ENCODE measurements at places on chromosomes 1 and 21. TPM values are rescaled to one million over a fixed set of nuclear protein-coding genes. Genes with fewer than 3 reads are reported as not detected.

- peaks cover 58% of the 10 kb centered on the region for H3K27me3 ChIP-seq
- no peak overlapping the region for H3K27ac ChIP-seq
- H3K36me3 ChIP-seq: no peaks in the 10 kb centered on the region
- DNase-seq: peak; percentile 75
Observed at GRCh38 chr1:204207136-204207616, 6.6 kb downstream of the GOLT1A start.

DNA sequence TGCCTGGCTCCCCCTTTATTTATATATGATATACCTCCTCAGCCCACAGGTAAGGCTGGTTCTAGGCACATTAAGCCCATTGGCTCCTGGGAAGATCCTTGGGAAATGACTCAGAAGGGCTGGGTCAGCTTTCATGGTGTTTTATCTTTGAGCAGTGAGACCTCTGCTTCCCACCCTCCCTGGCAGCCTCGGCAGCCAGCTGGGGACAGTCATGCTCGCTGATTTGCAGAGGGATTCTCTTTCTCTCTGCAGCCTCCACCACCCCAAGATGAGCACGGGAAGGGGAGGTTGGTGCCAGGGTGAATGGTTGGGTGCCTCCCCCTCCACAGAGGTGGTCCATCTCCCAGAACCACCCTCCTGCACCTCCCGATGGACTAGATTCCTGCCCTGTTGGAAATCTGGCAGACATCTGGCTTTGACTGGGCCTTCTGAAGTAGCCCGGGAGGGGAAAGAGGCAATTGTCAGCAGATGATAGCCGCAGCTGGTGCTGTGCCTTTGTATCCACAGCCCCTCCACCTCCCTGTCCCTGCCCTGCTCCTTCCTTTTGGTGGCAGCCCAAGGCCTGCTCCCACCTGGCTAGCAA is 24.6 kb downstream of the IER5 start:
- H3K27me3 ChIP-seq: peaks cover 40% of the 10 kb centered on the region
- peaks cover 9% of the 10 kb centered on the region for H3K4me1 ChIP-seq
- H3K27ac ChIP-seq: no peak overlapping the region
- DNase-seq: no peak
- no peaks in the 10 kb centered on the region for H3K36me3 ChIP-seq

DNA sequence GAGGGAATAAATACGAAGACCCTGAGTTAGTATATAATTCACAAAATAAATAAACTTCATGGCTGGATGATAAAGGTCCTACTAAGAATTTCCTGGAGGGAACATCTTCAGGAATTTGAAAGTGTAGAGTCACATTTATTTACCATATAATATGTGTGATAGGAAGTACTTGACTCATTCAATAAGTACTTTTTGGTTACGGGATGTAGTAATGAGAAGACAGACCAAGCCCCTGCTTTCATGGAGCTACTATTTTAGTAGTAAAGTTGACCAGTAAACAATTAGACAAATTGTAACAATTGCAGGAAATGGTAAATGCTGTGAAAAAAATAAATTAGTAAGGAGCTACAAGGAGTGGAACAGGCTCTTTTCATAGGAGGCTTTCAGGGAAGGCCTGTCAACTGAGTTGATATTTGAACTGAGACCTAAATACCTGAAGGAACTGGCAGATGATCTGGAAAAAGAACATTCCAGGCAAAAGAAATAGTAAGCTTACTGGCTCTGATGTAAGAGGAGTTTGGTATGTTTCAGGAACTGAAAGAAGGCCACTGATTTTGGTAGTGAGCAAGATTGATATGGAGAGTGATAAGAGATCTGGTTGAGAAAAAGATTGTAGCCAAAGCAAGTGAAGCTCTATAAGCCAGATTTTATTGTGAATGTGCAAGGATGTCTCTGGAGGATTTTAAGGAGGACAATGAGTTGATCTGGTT is 36.2 kb downstream of the CAMSAP2 start:
- peaks cover 8% of the 10 kb centered on the region for H3K27me3 ChIP-seq
- peaks cover 8% of the 10 kb centered on the region for H3K4me1 ChIP-seq
- no peak overlapping the region for H3K4me3 ChIP-seq
- peaks cover under 1% of the 10 kb centered on the region for H3K36me3 ChIP-seq
- no peak for DNase-seq

- H3K4me3 ChIP-seq: no peak overlapping the region
- no peaks in the 10 kb centered on the region for H3K36me3 ChIP-seq
- H3K27ac ChIP-seq: no peak overlapping the region
- no peaks in the 10 kb centered on the region for H3K27me3 ChIP-seq
Observed at GRCh38 chr1:15020943-15021745, 132.4 kb upstream of the TMEM51 start.

DNA sequence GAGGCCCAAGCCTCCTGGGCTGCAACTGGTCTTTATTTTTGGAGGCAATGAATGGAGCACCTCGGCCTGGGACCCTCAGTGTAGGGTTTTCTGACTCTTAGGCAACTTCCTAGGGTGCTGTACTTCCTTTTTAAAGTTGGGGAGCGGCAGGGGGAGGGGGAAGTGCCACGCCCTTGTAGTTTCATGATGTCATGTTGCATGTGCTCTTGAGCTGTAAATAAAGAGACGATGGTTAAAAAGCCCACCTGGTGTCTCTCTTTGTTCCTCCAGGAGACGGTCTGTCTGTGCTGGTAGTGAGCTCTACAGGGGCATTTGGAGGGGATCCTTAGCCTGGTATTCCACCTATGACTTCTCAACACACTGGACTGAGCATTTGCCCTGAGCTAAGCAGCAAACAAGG is 10.3 kb upstream of the AGTRAP start:
- H3K27me3 ChIP-seq: peaks cover 3% of the 10 kb centered on the region
- no peak overlapping the region for H3K4me3 ChIP-seq
- no peak for DNase-seq
- peaks cover 31% of the 10 kb centered on the region for H3K4me1 ChIP-seq
- no peaks in the 10 kb centered on the region for H3K36me3 ChIP-seq

- H3K4me3 ChIP-seq: no peak overlapping the region
- no peak overlapping the region for H3K27ac ChIP-seq
- no peaks in the 10 kb centered on the region for H3K27me3 ChIP-seq
Observed at GRCh38 chr1:92094090-92094489, 13.9 kb downstream of the BTBD8 start.

- peaks cover 3% of the 10 kb centered on the region for H3K27me3 ChIP-seq
- no peaks in the 10 kb centered on the region for H3K4me1 ChIP-seq
- H3K4me3 ChIP-seq: no peak overlapping the region
- H3K27ac ChIP-seq: no peak overlapping the region
Observed at GRCh38 chr1:14811573-14811972, 213.1 kb downstream of the KAZN start.

DNA sequence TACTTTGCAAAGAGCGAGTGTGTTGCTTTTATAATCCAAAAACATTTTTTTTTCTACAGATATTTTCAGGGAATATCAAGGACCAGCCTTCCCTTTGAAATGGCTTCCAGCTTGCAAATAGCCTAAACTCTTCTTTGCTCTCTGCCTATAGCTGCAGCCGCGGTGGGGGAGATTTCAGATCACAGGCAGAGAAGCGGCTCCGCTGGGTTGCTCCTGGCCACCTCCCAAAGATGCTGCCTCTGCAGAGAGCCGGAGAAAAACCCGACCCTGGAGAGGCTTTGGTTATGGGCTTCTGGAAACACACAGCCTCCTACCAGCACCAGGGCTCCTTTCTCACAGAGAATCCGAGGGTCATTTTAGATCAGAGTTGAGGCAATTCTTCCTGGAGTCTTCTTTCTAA is 18.6 kb upstream of the PAX7 start:
- H3K4me1 ChIP-seq: no peaks in the 10 kb centered on the region
- no peaks in the 10 kb centered on the region for H3K36me3 ChIP-seq
- H3K4me3 ChIP-seq: no peak overlapping the region
- DNase-seq: no peak
- H3K27ac ChIP-seq: no peak overlapping the region

DNA sequence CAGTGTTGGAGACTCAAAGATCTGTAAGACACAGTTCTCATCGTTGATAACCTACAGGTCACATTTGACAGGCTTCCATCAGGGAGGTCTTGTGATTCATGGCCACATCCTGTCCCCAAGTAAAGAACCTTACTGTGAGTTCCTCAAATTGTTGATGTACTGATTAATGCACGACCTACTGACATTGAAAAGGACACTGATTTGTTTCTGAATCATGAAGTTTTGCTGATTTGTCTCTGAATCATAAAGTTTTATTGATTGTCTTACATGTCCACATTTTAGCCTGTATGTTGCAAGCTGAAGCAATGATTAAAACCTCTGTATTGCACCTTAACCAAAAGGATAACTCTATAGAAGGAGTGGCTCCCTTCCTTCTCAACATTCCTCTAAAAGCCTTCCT is 476.3 kb upstream of the RUNX1 start:
- H3K4me3 ChIP-seq: no peak overlapping the region
- H3K27ac ChIP-seq: no peak overlapping the region
- H3K36me3 ChIP-seq: no peaks in the 10 kb centered on the region
- peaks cover 37% of the 10 kb centered on the region for H3K4me1 ChIP-seq

DNA sequence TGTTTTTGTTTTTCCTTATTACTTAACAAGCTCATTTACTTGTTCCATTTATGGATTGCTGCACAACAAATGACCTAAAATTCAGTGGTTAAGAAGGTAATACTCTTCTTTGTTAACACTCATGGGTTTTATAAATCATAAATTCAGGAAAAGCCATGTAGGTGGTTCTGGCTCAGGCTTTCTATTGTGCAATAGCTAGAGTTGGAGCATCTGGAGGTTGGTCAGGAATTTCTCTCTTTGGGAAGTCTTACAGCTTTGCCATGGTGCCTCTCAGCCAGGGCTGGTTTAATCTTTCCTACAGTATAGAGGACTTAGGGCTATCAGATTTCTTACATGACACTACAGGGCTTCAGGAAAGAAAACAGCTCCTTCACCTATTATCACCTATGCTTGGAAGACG is 1677.1 kb downstream of the KCNT2 start:
- H3K27me3 ChIP-seq: no peaks in the 10 kb centered on the region
- no peaks in the 10 kb centered on the region for H3K36me3 ChIP-seq
- H3K4me3 ChIP-seq: no peak overlapping the region
- DNase-seq: no peak
- no peaks in the 10 kb centered on the region for H3K4me1 ChIP-seq

GRCh38 chr1:228366062-228366865 is 40.4 kb downstream of the TRIM11 start:
- H3K36me3 ChIP-seq: no peaks in the 10 kb centered on the region
- no peak overlapping the region for H3K27ac ChIP-seq
- no peaks in the 10 kb centered on the region for H3K27me3 ChIP-seq
- H3K4me3 ChIP-seq: no peak overlapping the region
- DNase-seq: no peak

- no peak overlapping the region for H3K4me3 ChIP-seq
- DNase-seq: no peak
- H3K27me3 ChIP-seq: peaks cover 14% of the 10 kb centered on the region
Observed at GRCh38 chr1:93028542-93028941, 50.5 kb upstream of the MTF2 start.

- no peaks in the 10 kb centered on the region for H3K27me3 ChIP-seq
- no peak overlapping the region for H3K4me3 ChIP-seq
- no peak overlapping the region for H3K27ac ChIP-seq
- DNase-seq: no peak
- H3K4me1 ChIP-seq: peaks cover 19% of the 10 kb centered on the region
Observed at GRCh38 chr1:150383631-150384324, 19.8 kb downstream of the RPRD2 start.

DNA sequence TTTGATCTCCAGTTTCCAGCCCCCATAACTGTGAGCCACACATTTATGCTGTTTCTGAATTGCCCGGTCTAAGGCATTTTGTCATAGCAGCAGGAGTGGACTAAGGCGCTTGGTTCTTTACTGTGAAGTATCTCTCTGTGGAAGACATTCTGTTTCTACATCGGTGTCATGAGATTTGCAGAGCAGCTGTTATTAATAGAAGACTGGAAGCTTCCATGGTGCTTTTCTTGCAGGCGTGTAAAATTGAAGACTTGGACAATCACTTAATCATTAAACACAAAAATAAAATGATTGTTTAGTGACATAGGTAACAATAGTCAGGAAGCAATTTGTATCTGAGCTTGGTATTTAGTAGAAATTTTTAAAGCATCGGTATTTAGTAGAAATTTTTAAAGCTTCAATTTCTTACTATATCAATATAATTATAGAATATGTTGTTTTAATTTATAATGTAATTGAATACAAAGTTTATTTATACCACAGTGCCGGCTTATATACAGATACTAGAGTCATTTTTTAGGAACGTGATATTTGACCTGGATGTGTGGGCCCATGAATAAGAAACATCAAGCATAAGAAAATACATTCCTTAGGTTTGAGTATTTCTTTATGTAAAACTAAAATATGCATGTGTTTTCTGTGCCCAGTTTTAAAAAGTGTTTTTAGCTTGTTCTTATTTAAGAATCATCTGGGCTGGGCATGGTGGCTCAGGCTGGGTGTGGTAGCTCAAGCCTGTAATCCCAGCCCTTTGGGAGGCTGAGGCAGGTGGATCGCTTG is 60.6 kb upstream of the COL6A1 start:
- H3K27ac ChIP-seq: no peak overlapping the region
- H3K4me3 ChIP-seq: no peak overlapping the region
- H3K27me3 ChIP-seq: no peaks in the 10 kb centered on the region
- peaks cover 1% of the 10 kb centered on the region for H3K36me3 ChIP-seq
- no peak for DNase-seq
- H3K4me1 ChIP-seq: no peaks in the 10 kb centered on the region

MORN1 gene
- total RNA-seq: 8.0 TPM

HSD3B2 gene
- total RNA-seq: not detected

MAEL gene
- 0.38 TPM for total RNA-seq

COQ8A gene
- 19.0 TPM for total RNA-seq

AMY2A gene
- total RNA-seq: not detected

ORC1 gene
- total RNA-seq: 40.5 TPM

FAM151A gene
- total RNA-seq: not detected

CCDC17 gene
- total RNA-seq: 3.9 TPM

MYCL gene
- total RNA-seq: 0.12 TPM
